ENCODE measurements at places on chromosomes 1 and 21. TPM values are rescaled to one million over a fixed set of nuclear protein-coding genes. Genes with fewer than 3 reads are reported as not detected.

The MRAP gene
- not detected for total RNA-seq

The CACNA1E gene
- not detected for total RNA-seq

The CENPL gene
- total RNA-seq = 38.3 TPM

- DNase-seq = no peak
Measured at GRCh38 chr1:161989108-161989507, 34.6 kb downstream of the OLFML2B start.

- DNase-seq = no peak
Measured at GRCh38 chr1:111101854-111102642, 37.8 kb downstream of the DRAM2 start.

DNA sequence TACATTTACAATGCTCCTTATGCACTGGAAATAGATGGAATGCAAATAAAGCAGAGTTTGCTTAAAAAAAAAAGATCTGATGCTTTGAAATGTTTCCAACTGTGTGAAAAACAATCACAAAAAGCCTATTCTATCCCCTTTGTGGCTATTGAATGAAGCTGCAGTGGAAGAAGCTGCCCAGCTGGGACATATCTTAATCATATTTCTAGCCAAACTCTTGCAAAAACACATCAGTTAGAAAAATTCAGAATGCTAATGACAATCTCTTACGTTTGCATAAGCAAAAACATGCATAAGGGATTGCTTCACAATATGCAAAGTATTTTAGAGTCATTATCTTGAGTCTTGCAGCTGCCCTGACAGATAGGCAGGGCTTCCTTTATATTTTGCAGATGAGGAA is 526.4 kb upstream of the USP24 start:
- DNase-seq = no peak

- no peak for DNase-seq
Measured at GRCh38 chr1:189803364-189803763, 674.3 kb downstream of the BRINP3 start.

DNA sequence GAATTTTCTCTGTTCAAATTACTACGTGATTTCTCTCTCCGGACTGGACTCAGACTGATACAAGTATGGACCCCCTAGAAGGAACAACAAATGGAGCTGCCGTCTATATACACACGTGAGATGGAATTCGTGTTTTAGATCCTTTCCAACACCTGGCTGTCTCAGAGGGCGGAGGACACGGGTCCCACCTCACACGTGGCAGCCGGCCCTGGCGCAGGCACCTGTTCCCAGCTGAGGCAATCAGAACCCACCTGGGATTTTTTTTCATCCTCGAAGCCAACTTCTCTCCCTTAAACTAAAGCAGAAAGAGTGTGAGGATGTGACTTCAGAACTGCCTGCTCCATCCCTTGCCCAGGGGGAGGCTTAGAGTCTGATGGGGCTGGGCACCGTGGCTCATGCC is 34.1 kb upstream of the SCCPDH start:
- DNase-seq = no peak

DNA sequence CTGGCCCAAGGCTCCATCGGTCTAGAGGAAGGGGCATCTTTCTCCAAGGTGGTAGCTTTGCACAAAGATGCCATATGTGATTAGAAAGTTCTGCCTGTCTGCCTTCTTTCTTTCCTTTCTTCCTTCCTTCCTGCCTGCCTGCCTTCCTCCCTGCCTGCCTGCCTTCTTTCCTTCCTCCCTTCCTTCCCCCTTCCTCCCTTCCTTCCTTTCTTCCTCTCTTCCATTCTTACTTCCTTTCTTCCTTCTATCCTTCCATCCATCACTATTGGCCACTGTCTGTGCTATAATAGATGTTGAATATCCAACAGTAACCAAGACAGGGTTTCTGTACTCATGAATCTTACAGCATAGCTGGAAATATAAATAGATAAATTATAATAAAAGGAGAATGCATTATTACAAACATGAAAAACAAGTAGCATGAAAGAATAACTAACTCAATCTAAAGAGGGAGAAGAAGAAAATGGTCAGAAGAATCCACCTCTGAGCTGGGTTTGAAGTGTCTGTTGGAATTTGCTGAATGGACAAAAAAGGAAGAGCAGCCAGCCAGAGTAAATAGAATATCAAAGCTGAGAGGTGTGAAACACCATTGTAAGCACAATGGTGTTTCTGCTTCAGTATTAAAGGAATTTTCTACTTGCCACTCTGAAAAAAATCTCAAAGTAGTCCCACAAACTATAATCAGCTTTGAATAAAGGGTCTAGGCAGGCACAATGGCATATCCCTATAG is 250.6 kb upstream of the NR5A2 start:
- no peak for DNase-seq

DNA sequence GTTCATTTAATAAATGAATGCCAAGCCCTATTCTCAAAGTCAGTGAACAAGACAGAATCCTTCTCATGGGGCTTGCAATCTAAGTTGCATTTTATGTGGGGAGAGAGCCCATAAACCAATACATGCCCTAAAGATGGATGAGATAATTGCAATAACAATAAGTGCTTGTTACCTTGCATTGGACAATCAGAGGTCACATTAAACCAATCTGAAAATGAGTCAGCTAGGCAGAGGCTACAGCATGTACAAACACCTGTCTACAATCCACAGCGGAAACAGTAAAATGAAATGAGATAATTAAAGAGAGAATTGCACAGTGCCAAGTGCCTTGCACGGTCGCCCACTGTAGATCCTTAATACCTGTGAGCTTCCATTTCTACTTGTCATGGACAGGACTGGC is 7.4 kb upstream of the IGFN1 start:
- no peak for DNase-seq

- no peak for DNase-seq
Measured at GRCh38 chr1:63670164-63670563, 77.0 kb downstream of the PGM1 start.

DNA sequence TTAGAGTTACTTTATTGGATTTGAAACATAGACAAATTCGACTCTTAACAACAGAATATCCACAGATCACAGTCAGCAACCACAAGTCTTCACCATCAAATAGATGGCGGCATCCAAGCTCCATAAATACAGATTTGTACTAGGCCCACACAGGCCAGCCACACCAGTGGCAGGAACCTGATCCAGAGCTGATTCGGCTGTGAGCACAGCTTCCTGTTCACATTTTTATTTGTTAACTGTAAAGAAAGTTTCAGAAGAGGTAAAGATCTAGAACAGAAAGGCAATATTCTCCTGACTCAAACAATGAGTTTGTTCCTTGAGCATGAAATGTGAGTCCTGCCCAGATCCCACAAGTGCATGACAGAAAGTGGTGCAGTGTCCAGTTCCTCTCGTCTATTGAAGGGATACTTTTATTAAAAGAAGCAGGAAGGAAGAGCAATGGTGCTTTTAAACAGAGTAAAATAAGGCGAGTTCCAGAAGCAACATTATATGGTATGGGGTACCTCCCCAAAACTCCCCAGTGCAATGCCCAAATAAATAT is 205.8 kb downstream of the SLC45A1 start:
- DNase-seq = peak; percentile 27

- no peak for DNase-seq
Measured at GRCh38 chr1:53470584-53470983, 11.4 kb downstream of the DMRTB1 start.
